H9 (cell line): ENCODE measurements at places on chromosomes 16 and 17. TPM values are rescaled to one million over a fixed set of nuclear protein-coding genes. Genes with fewer than 3 reads are reported as not detected.
A peak's percentile ranks its signal among the peaks of the same experiment; 100 is the strongest.

- no peak overlapping the region for H3K4me3 ChIP-seq
- H3K36me3 ChIP-seq: no peaks in the 10 kb centered on the region; the same call in 1 of the 2 replicates
- H3K27me3 ChIP-seq: no peaks in the 10 kb centered on the region
- H3K4me1 ChIP-seq: no peaks in the 10 kb centered on the region; the same call in 1 of the 2 replicates
Measured at GRCh38 chr16:72657791-72658190, 390.1 kb downstream of the ZFHX3 start.

GRCh38 chr17:59533694-59534093 is 31.7 kb upstream of the DHX40 start:
- H3K27ac ChIP-seq: no peak overlapping the region
- no peaks in the 10 kb centered on the region for H3K27me3 ChIP-seq
- no peak for DNase-seq
- no peak overlapping the region for H3K4me3 ChIP-seq
- no peaks in the 10 kb centered on the region for H3K36me3 ChIP-seq

The LRRC37A gene
- total RNA-seq: 1.9 and 2.0 TPM in 2 replicates

The SRL gene
- not detected in 2 replicates for total RNA-seq

The PDE6G gene
- total RNA-seq: 5.7 TPM in 2 replicates

The LCAT gene
- total RNA-seq: 17.7 and 17.8 TPM in 2 replicates

- DNase-seq: no peak
- H3K27ac ChIP-seq: no peak overlapping the region
- no peaks in the 10 kb centered on the region for H3K27me3 ChIP-seq
- H3K36me3 ChIP-seq: peaks cover 36% of the 10 kb centered on the region
- no peaks in the 10 kb centered on the region for H3K4me1 ChIP-seq
- H3K4me3 ChIP-seq: no peak overlapping the region
Measured at GRCh38 chr17:19621697-19622096, 26.9 kb upstream of the ALDH3A2 start.

GRCh38 chr17:44601539-44601938 is 44.3 kb downstream of the FZD2 start:
- no peak for DNase-seq
- H3K4me3 ChIP-seq: no peak overlapping the region
- no peaks in the 10 kb centered on the region; the same call in 2 of the 3 replicates for H3K36me3 ChIP-seq

GRCh38 chr16:74667255-74667700 is 601 bp upstream of the RFWD3 start:
- H3K27ac ChIP-seq: peak overlapping the region; percentile 20
- peaks cover 37% of the 10 kb centered on the region for H3K36me3 ChIP-seq
- DNase-seq: peak; percentile 55
- H3K4me3 ChIP-seq: peak overlapping the region; percentile 89

DNA sequence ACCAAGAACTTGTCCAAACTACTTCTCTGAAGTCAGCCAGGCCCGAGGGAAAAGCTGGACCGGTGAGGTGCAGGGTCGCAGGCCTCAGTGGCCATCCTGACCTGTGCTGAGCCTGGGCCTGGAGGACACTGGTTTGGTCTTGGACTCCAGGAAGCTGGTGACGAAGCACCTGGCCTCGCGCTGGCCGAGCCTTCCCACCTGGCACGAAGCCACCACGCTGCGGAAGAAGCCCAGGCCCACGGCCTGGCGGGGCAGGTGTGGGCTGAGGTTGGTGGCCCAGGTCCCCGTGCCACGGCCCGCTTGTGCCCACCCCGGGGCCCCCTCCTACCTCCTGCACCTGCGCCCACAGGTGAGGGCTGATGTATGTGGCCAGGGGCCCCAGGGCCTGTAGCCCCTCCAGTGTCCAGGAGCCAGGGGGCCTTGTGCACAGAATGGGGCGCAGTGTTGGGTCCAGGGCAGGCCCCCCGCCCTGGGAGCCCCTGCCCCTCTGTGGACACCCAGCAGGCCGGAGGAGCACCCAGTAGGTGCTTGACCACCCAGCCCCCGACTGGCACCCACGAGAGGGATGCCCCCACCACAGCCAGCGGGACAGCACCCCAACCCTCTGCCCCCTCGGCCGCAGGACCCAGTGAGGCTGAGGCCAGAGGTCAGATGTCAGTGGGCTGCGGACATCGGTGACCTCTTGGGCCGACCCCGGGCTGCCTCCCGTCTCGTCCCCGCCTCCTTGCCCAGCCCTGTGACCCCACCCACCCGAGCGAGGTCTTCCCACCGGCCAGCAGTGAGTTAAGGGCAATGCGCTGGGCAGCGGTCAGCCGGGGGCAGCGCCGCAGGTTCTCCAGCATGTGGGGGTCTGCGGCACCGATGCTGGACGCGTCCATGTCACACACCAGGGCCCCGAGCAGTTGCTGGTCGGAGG is 13.8 kb downstream of the MSLN start:
- no peak overlapping the region for H3K4me3 ChIP-seq
- H3K4me1 ChIP-seq: no peaks in the 10 kb centered on the region
- no peak for DNase-seq
